ENCODE measurements at places on chromosomes 2 and 18. TPM values are rescaled to one million over a fixed set of nuclear protein-coding genes. Genes with fewer than 3 reads are reported as not detected.

GRCh38 chr2:75076088-75076487 lies 117.6 kb downstream of the POLE4 start:
- H3K4me3 ChIP-seq, result no peak overlapping the region
- DNase-seq, result no peak
- H3K27me3 ChIP-seq, result no peaks in the 10 kb centered on the region
- H3K27ac ChIP-seq, result no peak overlapping the region

Gene CHRNA1
- total RNA-seq, result not detected

Gene SOWAHC
- total RNA-seq, result 0.27 TPM

DNA sequence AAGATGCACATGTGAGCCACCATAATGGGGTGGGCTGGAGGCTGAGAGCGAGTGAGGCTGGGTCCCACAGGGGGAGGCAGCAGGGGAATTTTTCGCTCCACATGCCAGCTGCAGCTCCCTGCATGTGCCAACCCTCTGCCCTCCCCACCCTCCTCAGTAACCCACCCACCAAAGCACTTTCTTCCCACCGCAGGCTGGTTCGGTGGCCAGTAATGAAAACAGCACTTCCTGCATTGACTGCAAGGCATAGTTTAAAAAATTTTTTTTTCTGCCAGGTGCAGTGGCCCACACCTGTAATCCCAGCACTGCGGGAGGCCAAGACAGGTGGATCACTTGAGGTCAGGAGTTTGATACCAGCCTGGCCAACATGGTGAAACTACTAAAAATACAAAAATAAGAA lies 147.5 kb upstream of the TTC39C start:
- peaks cover 75% of the 10 kb centered on the region for H3K4me1 ChIP-seq
- no peak overlapping the region for H3K4me3 ChIP-seq
- no peak overlapping the region for H3K27ac ChIP-seq
- H3K27me3 ChIP-seq, result peaks cover 4% of the 10 kb centered on the region

Gene NAB1
- 21.9 TPM for total RNA-seq

DNA sequence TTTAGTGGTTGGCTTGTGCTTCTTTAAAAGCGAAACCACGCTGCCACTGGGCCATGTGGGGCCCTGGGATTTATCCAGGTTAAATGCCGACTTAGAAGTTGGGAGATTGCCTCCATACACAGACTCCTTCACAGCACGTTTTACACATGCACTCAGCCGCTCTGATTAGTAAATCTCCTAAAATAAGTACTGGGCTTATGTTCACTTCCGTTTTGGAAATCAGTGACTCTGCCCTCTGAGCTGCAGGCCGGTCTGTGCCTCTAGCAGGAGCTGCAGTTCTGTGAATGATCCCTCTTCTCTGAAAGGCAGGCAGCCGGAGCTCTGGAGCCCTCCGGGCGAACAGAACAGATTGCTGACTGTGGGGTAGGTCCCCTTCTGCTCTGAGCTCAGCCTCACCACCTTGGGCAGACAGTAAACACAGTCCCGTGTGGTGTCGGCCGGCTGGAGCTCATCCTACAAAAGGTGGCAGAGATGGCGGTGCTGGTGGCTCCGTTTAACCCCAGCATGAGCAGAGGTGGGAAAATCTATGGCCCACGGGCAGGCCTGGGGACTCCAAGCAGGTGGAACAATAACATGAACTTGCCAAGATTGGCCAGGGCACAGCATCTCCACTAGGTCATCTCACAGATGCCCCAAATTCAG lies 9.8 kb upstream of the RAB17 start:
- H3K27ac ChIP-seq, result no peak overlapping the region
- no peaks in the 10 kb centered on the region for H3K36me3 ChIP-seq
- no peak overlapping the region for H3K4me3 ChIP-seq

DNA sequence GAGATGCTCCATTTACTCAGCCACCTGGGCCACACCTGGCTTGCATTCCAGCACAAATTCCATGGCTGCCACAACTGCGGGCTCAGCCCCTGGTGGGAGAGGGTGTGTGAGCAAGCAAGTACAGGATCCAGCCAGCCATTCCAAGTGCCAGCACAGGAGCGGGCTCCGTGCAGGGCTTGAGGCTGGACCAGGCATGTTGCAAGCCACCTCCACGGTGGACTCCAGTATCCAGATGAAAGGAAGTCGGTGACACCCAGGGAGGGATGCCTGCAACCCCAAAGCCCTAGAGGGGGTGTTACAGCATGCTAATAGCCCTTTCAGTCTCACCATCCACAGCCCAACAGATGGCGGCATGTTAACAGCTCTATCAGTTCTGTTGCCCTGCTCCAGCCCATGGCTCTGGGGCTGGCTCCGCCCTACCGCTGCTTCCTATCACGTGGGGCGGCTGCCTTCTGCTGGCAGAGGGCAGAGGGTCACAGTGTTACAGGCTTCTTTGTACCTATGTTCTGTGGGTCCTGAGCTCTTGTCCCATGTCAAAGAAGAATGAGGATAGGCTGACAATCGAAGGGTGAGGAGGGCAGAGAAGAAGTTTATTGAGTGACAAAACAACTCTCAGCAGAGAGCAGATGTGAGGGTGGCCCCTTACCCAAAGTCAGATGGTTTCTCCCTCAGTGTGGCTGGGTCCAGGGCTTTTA lies 11.7 kb upstream of the GORASP2 start:
- no peaks in the 10 kb centered on the region for H3K27me3 ChIP-seq
- no peak for DNase-seq
- no peaks in the 10 kb centered on the region for H3K4me1 ChIP-seq

- H3K27me3 ChIP-seq, result no peaks in the 10 kb centered on the region
- no peak overlapping the region for H3K27ac ChIP-seq
- no peak for DNase-seq
- no peaks in the 10 kb centered on the region for H3K36me3 ChIP-seq
Observed at GRCh38 chr2:53633441-53633840, 134.2 kb upstream of the CHAC2 start.

GRCh38 chr2:104766683-104767082 lies 87.2 kb upstream of the POU3F3 start:
- H3K4me1 ChIP-seq, result no peaks in the 10 kb centered on the region
- H3K36me3 ChIP-seq, result no peaks in the 10 kb centered on the region
- no peak overlapping the region for H3K27ac ChIP-seq
- DNase-seq, result no peak

- peaks cover 15% of the 10 kb centered on the region for H3K27me3 ChIP-seq
- no peak overlapping the region for H3K4me3 ChIP-seq
- no peak for DNase-seq
- H3K36me3 ChIP-seq, result no peaks in the 10 kb centered on the region
- no peaks in the 10 kb centered on the region for H3K4me1 ChIP-seq
- H3K27ac ChIP-seq, result peak overlapping the region; percentile 46
Observed at GRCh38 chr2:228180181-228181097, 1.0 kb downstream of the SPHKAP start.

Gene PARD6G
- total RNA-seq, result 0.15 TPM

Gene LYPD6B
- total RNA-seq, result not detected

DNA sequence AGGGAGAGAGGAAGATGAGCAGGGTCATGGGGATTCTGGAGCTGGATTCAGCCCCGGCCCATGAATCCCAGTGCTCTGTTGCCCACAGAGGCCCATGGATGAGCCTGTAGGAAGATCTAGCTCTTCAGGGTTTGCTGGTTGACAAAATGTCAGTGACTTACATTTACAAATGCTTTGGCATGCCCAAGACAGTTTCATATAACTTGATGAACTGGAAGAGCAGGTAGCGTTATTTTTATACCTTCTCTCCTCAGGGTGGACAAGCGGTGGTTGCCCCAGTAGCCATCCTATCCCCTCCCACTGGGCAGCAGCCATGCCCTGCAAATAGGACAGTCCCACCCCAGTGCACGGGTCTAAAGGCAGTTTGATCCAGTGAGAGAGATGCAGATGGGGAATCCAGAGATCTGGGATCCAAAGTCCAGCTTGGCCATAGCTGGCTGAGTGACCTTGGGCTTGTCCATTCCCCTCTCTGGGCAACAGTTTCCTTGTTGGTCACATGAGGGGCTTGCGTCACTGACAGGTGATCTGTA lies 21.5 kb upstream of the KCNK3 start:
- no peaks in the 10 kb centered on the region for H3K36me3 ChIP-seq
- no peak for DNase-seq

DNA sequence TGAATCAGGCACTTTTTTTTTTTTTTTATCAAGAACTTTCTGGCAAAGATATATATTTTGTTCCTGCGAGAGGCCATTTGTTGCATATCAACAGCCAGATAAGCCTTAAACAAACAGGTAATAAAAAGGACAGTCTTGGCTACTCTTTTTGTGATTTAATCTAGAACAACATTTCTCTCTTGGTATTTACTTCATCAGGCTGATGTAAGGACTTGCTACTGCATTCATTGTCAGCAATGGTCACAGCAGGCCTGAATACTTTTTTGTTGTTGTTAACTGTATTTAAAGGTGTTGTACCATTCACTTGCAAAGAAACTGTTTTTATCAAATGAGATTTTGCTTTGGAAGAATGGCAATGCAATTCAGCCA lies 683.8 kb downstream of the IRS1 start:
- no peaks in the 10 kb centered on the region for H3K36me3 ChIP-seq
- DNase-seq, result no peak
- no peaks in the 10 kb centered on the region for H3K27me3 ChIP-seq
- H3K27ac ChIP-seq, result no peak overlapping the region
- H3K4me1 ChIP-seq, result no peaks in the 10 kb centered on the region
- no peak overlapping the region for H3K4me3 ChIP-seq

DNA sequence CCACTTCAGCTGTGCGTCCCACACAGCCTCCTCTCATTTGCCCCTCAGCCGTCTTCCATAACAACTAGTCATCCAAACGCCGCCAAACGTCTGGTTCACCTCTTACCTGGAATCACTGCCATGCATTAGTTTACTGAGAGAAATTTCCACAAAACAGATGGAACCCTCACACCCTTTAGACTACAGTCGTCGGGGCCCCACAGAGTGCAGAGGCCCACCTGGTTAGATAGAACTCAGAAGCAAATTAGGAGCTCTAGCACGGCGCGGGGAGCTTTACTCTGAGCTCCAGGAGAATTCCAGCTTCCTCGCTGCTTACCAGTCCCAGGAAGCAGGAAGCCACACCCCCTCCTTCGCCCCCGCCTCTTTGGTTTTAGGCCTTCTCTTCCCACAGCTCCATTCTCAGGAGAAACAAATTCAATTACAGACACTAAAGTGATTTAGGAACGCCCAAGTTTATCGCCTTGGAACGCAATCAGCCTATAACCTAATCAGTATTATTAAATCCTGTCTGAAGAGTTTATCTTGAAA lies 9.4 kb downstream of the RNU2-63P start:
- H3K4me1 ChIP-seq, result peaks cover under 1% of the 10 kb centered on the region
- H3K27me3 ChIP-seq, result peaks cover 2% of the 10 kb centered on the region
- no peak overlapping the region for H3K27ac ChIP-seq

DNA sequence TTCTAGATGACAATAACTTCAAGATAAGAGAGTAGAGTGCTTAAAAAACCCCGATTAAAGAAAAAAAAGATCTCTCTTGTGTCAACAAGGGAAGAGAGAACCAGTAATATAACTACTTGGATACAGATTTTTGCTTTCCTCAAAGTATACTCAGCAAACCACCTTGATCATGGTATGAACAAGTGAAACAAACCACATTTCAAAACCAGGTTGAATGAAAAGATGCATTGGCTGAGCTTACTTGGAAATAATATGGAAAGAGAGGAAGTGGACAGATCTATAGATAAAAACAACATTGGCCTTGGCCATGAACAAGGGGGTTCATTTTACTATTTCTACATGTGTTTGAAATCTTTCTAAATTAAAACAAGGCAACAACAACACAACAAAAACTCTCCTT lies 50.1 kb downstream of the ATP8B1 start:
- H3K27me3 ChIP-seq, result peaks cover 1% of the 10 kb centered on the region
- DNase-seq, result no peak
- H3K27ac ChIP-seq, result no peak overlapping the region

GRCh38 chr18:21191596-21192307 lies 50.3 kb upstream of the GREB1L start:
- DNase-seq, result peak; percentile 15
- no peak overlapping the region for H3K27ac ChIP-seq
- no peak overlapping the region for H3K4me3 ChIP-seq
- peaks cover 19% of the 10 kb centered on the region for H3K27me3 ChIP-seq

- no peak overlapping the region for H3K4me3 ChIP-seq
- no peaks in the 10 kb centered on the region for H3K4me1 ChIP-seq
- no peaks in the 10 kb centered on the region for H3K27me3 ChIP-seq
- no peak for DNase-seq
Observed at GRCh38 chr2:148303161-148303560, 282.3 kb downstream of the MBD5 start.

Gene NAT8
- total RNA-seq, result not detected

- H3K36me3 ChIP-seq, result no peaks in the 10 kb centered on the region
- no peak for DNase-seq
- peaks cover 4% of the 10 kb centered on the region for H3K27me3 ChIP-seq
- H3K4me1 ChIP-seq, result no peaks in the 10 kb centered on the region
Observed at GRCh38 chr2:175843625-175844024, 158.4 kb downstream of the LNPK start.

GRCh38 chr18:24198461-24198860 lies 59.6 kb downstream of the CABYR start:
- H3K27ac ChIP-seq, result no peak overlapping the region
- H3K4me1 ChIP-seq, result no peaks in the 10 kb centered on the region
- H3K36me3 ChIP-seq, result no peaks in the 10 kb centered on the region
- DNase-seq, result no peak
- H3K27me3 ChIP-seq, result peaks cover 4% of the 10 kb centered on the region

- H3K27me3 ChIP-seq, result peaks cover 9% of the 10 kb centered on the region
- H3K4me1 ChIP-seq, result no peaks in the 10 kb centered on the region
- H3K27ac ChIP-seq, result no peak overlapping the region
- no peak overlapping the region for H3K4me3 ChIP-seq
- DNase-seq, result no peak
Observed at GRCh38 chr2:70541481-70542020, 12.1 kb downstream of the TGFA start.

Gene SCG2
- 0.10 TPM for total RNA-seq

Gene FZD7
- total RNA-seq, result 0.12 TPM

Gene POTEC
- not detected for total RNA-seq

Gene SLC4A3
- total RNA-seq, result not detected

DNA sequence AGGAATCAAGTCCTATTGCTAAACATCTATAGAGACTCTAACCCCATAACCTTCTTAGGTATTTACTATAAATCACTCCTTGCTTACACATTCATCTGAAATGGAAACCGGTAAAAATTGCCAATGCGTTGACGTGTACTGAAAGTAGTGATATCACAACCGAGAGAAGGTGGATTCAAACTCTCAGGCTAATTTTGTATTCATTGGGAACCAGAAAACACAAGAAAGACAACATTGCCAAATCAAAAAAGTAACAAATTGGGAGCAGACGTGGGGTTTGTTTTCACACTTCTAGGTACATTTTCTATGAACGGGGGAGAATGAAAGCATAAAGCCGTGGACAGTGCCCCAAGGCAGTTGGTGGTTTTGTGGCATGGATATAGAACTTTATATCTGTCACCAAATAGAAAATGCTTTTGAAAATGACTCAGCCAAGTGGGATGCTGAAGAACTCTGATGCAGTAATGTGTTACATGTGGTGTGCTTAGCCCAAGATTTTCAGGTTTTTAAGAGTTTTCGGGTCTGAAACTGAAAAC lies 155.1 kb upstream of the RASGRP3 start:
- H3K27me3 ChIP-seq, result peaks cover 2% of the 10 kb centered on the region
- H3K4me3 ChIP-seq, result peak overlapping the region; percentile 1
- H3K36me3 ChIP-seq, result no peaks in the 10 kb centered on the region
- peak overlapping the region; percentile 47 for H3K27ac ChIP-seq
- peaks cover 30% of the 10 kb centered on the region for H3K4me1 ChIP-seq

- peaks cover 2% of the 10 kb centered on the region for H3K27me3 ChIP-seq
- no peak overlapping the region for H3K27ac ChIP-seq
- no peak for DNase-seq
- H3K4me1 ChIP-seq, result peaks cover 10% of the 10 kb centered on the region
- peaks cover 10% of the 10 kb centered on the region for H3K36me3 ChIP-seq
Observed at GRCh38 chr2:8251291-8251690, 430.6 kb upstream of the ID2 start.

All from activated CD4-positive, alpha-beta T cell treated with anti-CD3 and anti-CD28 coated beads, Interleukin-2, amount 10 ng/mL, durations not matched to agents 7 days and 5 days (primary cell).